Naive thymus-derived CD4-positive, alpha-beta T cell (primary cell): ENCODE measurements at places on chromosomes 4 and X. TPM values are rescaled to one million over a fixed set of nuclear protein-coding genes. Genes with fewer than 3 reads are reported as not detected.
A peak's percentile ranks its signal among the peaks of the same experiment; 100 is the strongest.

Gene SPANXN4
- not detected for total RNA-seq

Gene LIMCH1
- 1.2 TPM for total RNA-seq

- no peaks in the 10 kb centered on the region for H3K4me1 ChIP-seq
- no peaks in the 10 kb centered on the region for H3K36me3 ChIP-seq
- no peak for DNase-seq
- H3K4me3 ChIP-seq = no peak overlapping the region
- H3K27ac ChIP-seq = no peak overlapping the region
These were observed 103.6 kb downstream of the EMCN start for GRCh38 chr4:100414016-100414790.

GRCh38 chrX:12777670-12778069, 13.5 kb upstream of the PRPS2 start:
- no peaks in the 10 kb centered on the region for H3K27me3 ChIP-seq
- no peak overlapping the region for H3K4me3 ChIP-seq
- H3K4me1 ChIP-seq = no peaks in the 10 kb centered on the region
- H3K36me3 ChIP-seq = no peaks in the 10 kb centered on the region
- H3K27ac ChIP-seq = no peak overlapping the region

Gene MGARP
- total RNA-seq = 0.30 TPM

DNA sequence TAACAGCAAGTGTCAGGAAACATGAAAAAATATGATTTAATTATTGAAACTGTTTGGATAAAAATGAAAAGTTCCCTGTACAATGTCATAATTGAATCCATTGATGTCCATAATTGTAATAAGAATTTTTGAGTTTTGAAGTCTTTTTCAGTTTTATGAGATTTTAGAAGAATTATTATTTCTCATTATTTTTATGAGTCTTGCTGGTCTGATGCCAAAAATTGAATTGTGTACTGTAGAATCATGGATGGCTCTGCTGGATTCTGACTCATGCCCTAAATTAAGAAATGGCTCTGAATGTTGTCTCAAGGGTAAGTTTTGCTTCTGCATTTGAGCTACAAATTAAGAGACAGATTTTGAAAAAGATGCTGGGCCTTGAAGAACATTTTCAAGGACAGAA, 132.8 kb upstream of the MAP9 start:
- H3K4me3 ChIP-seq = no peak overlapping the region
- H3K27me3 ChIP-seq = no peaks in the 10 kb centered on the region
- no peak overlapping the region for H3K27ac ChIP-seq
- no peaks in the 10 kb centered on the region for H3K36me3 ChIP-seq
- H3K4me1 ChIP-seq = no peaks in the 10 kb centered on the region
- no peak for DNase-seq

DNA sequence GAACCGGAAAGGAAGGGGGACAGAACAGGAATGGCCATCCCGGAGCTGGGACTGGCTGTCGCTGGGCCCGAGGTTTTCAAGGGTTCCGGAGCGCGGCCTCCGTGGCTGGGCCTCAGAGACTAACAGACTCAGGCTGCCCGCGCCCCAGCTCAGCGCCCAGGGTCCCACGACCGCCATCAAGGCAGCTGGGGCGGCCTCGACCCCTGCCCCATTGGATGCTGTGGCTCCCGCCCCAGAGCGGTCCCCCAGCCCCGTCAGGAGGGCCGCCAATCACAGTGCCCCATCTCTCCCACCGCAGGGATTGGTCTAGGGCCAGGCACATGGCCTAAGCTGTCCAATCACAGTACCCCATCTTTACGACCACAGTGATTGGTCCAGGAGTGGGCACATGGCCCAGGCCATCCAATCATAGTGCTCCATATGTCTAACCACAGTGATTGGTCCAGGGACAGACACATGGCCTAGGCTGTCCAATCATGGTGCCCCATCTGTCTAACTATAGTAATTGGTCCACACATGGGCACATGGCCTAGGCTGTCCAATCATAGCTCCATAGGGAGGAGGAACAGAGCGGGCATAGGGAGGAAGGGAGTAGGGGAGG, 105.3 kb upstream of the NKX1-1 start:
- no peak for DNase-seq
- no peak overlapping the region for H3K4me3 ChIP-seq
- no peaks in the 10 kb centered on the region for H3K4me1 ChIP-seq
- H3K36me3 ChIP-seq = no peaks in the 10 kb centered on the region
- H3K27me3 ChIP-seq = no peaks in the 10 kb centered on the region

Gene TCEAL7
- total RNA-seq = not detected

GRCh38 chrX:47854474-47854873, 17.8 kb downstream of the ZNF81 start:
- H3K27ac ChIP-seq = no peak overlapping the region
- H3K27me3 ChIP-seq = no peaks in the 10 kb centered on the region
- no peaks in the 10 kb centered on the region for H3K36me3 ChIP-seq
- H3K4me3 ChIP-seq = no peak overlapping the region
- H3K4me1 ChIP-seq = no peaks in the 10 kb centered on the region

- no peaks in the 10 kb centered on the region for H3K36me3 ChIP-seq
- DNase-seq = no peak
- H3K4me1 ChIP-seq = no peaks in the 10 kb centered on the region
- no peak overlapping the region for H3K27ac ChIP-seq
- H3K27me3 ChIP-seq = no peaks in the 10 kb centered on the region
These were observed 202.4 kb upstream of the ZIC3 start for GRCh38 chrX:137363559-137363958.

- H3K4me1 ChIP-seq = no peaks in the 10 kb centered on the region
- H3K27me3 ChIP-seq = no peaks in the 10 kb centered on the region
These were observed 14.4 kb upstream of the MAOA start for GRCh38 chrX:43641691-43642090.

DNA sequence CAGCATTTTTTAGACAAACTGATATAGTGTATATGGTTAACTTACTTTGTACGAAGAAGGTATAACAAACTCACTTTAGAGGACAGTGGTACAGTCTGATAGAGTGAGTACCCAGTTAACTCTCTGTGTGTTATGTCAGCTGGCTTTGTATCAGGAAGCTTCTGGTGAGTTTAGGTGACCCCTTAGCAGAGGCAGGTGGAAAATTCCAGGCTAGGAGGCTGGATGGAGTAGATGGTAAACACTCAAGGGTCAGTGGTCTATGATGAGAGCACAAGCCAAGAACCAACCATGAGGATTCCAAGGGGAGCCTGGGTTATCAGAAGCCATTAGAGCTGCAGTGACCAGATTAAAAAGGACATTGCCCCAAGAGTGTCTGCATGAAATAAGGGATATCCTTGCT, 227.3 kb upstream of the CENPE start:
- no peaks in the 10 kb centered on the region for H3K36me3 ChIP-seq
- no peak for DNase-seq
- H3K4me3 ChIP-seq = no peak overlapping the region
- H3K4me1 ChIP-seq = no peaks in the 10 kb centered on the region
- H3K27me3 ChIP-seq = no peaks in the 10 kb centered on the region
- no peak overlapping the region for H3K27ac ChIP-seq

- DNase-seq = no peak
- no peak within 1 kb of the TSS for H3K27ac ChIP-seq
- no peak within 1 kb of the TSS for H3K4me3 ChIP-seq
- H3K27me3 ChIP-seq = no peaks in the 10 kb centered on the region
These were observed at the start of gene SLC49A3 for GRCh38 chr4:688854-689681. TSS of gene SLC49A3 (minus strand) at chr4:689151. CDS start at chr4:689127, 24 bp downstream.

DNA sequence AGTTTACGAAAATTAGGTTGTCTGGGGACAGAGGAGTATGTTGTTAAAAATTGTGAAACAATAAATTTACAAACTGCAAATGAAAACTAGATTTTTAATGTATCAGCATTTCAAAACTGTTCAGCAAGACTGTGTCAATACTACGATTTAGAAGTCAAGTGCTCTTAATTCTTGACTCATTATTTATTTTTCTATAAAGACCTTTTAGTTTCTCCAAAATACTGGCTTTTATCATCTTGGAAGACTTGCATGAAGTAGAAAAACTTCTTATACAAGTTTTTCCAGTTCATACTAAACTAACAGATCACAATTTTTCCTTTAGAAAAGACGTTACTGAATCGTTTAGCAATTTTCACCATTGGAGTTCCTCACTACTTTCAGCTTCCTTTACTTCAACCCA, 231.4 kb downstream of the PPP3CA start:
- no peaks in the 10 kb centered on the region for H3K36me3 ChIP-seq
- H3K4me3 ChIP-seq = no peak overlapping the region
- H3K27ac ChIP-seq = no peak overlapping the region
- DNase-seq = no peak
- no peaks in the 10 kb centered on the region for H3K4me1 ChIP-seq

Gene MAGEA11
- not detected for total RNA-seq

Gene GCNA
- total RNA-seq = 6.2 and 6.4 TPM in 2 replicates

DNA sequence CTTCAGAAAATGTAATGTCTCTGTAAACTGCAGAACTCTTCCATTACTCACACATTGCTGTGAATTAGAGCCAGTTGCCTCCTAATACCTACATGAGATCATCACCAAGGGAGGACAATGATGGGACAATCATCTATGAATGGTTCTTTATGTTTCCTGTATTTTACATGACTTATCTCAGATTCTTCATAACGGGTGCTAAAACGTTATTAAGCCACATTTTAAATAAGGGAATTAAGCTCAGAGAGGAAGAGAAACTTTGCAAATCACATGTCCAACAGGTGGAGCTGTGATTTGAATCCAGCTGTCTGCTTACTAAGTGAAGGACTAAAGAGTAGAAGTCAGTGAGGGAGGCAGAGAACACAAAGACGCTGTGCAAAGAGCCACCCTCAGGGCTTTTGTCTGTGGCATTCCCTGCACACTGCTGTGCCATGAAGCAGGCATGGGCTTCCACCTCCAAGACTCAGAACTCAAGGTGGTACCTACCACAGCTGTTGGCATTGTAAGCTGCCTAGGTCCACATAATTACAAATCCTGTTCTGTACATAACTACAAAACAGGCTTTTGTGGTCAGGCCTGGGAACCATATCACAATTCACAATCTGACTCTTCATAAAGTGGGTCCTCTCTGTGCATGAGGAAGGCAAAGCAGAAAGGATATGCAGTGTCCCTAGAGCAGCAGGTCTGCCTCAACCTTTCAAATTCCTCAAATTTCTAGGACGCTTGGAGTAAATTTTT, 12.8 kb downstream of the TBC1D9 start:
- H3K27ac ChIP-seq = no peak overlapping the region
- no peak for DNase-seq
- H3K4me1 ChIP-seq = no peaks in the 10 kb centered on the region
- no peaks in the 10 kb centered on the region for H3K27me3 ChIP-seq
- H3K4me3 ChIP-seq = no peak overlapping the region

Gene RIPPLY1
- not detected for total RNA-seq

Gene ALB
- total RNA-seq = 0.28 TPM in 1 of 2 replicates, not detected in the other

- no peaks in the 10 kb centered on the region for H3K4me1 ChIP-seq
- DNase-seq = no peak
- no peak overlapping the region for H3K4me3 ChIP-seq
- no peaks in the 10 kb centered on the region for H3K27me3 ChIP-seq
- no peak overlapping the region for H3K27ac ChIP-seq
These were observed 437.5 kb upstream of the BOD1L1 start for GRCh38 chr4:14064984-14065383.

- no peak overlapping the region for H3K27ac ChIP-seq
- H3K27me3 ChIP-seq = no peaks in the 10 kb centered on the region
- H3K4me1 ChIP-seq = no peaks in the 10 kb centered on the region
- H3K4me3 ChIP-seq = no peak overlapping the region
- no peaks in the 10 kb centered on the region for H3K36me3 ChIP-seq
- DNase-seq = no peak
These were observed 533.9 kb downstream of the FSTL5 start for GRCh38 chr4:161629694-161630441.

DNA sequence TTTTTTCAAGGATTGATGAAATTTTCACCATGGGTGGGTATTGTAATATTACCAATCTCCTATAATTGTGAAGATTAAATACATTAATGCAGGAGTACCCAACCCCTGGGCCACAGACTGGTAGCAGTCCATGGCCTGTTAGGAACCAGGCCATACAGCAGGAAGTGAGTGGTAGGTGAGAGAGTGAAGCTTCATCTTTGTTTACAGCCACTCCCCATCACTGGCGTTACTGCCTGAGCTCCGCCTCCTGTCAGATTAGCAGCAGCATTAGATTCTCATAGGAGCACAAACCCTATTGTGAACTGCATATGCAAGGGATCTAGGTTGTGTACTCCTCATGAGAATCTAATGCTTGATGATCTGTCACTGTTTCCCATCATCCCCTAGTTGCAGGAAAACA, 15.1 kb downstream of the RAPGEF2 start:
- H3K4me1 ChIP-seq = peaks cover 6% of the 10 kb centered on the region
- H3K27ac ChIP-seq = no peak overlapping the region
- DNase-seq = peak; percentile 4
- H3K36me3 ChIP-seq = no peaks in the 10 kb centered on the region
- no peaks in the 10 kb centered on the region for H3K27me3 ChIP-seq

GRCh38 chr4:177582992-177583391, 140.8 kb upstream of the AGA start:
- H3K4me1 ChIP-seq = no peaks in the 10 kb centered on the region
- H3K27ac ChIP-seq = no peak overlapping the region
- H3K27me3 ChIP-seq = no peaks in the 10 kb centered on the region
- H3K36me3 ChIP-seq = no peaks in the 10 kb centered on the region

DNA sequence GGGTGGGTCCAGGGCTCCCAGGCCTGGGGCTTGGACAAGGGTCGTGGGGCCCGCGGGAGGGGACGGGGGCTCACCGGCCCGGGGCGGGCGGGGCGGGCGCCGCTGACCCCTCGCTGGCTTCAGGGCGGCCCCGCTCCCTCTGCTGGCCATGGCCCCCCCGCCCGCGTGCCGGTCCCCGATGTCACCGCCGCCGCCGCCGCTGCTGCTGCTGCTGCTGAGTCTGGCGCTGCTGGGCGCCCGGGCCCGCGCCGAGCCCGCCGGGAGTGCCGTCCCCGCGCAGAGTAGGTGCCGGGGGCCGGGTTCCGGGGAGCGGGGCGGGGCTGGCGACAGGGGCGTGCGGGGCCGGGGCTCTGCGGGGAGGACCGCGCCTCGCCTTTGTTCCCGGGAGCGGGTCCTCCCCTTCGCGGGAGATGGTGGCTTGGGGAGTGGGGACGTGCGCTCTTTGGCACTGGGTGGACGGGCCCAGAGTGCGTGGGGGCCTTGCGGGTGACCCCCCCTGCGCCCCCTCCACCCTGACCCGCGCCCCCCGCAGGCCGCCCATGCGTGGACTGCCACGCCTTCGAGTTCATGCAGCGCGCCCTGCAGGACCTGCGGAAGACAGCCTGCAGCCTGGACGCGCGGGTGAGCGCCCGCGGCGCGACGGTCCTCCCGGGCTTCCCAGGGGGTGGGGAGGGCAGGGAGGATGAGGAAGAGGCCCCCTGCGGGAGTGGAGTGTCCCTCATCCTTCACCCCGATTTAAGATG, 16.8 kb upstream of the NAT8L start:
- peak overlapping the region; percentile 76 for H3K4me3 ChIP-seq
- H3K4me1 ChIP-seq = peaks cover 7% of the 10 kb centered on the region

Gene GPR173
- not detected for total RNA-seq

DNA sequence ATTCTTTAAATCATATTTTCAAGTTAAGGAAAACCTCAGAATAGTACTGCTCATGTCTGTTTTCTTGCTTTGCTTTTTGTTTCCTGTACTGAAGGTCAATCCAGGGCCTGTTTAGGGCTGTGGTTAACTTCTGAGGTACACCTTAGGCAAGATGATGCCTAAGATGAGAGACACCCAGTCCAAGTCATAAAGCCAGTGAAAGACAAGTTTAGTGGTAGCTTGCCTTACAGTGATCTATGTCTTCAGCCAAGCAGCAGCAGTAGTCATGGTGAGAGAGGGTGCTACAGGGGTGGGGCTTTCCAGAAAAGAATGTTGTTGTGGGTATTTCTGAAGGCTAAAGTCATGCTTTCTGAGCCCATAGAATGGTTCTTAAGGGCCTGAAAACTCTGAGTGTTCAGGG, 173.7 kb downstream of the VSIG4 start:
- no peaks in the 10 kb centered on the region for H3K36me3 ChIP-seq
- peak; percentile 30 for DNase-seq
- peaks cover 19% of the 10 kb centered on the region for H3K4me1 ChIP-seq
- H3K27me3 ChIP-seq = no peaks in the 10 kb centered on the region
- H3K27ac ChIP-seq = no peak overlapping the region
